ENCODE measurements at places on chromosomes 1 and 21.

GRCh38 chr1:1937549-1938275, 18.6 kb upstream of the TMEM52 start:
- no peak for DNase-seq

GRCh38 chr1:38941093-38941492, 537 bp downstream of the RHBDL2 start:
- DNase-seq, result no peak

GRCh38 chr1:44060830-44061267, 29.6 kb upstream of the SLC6A9 start:
- no peak for DNase-seq

DNA sequence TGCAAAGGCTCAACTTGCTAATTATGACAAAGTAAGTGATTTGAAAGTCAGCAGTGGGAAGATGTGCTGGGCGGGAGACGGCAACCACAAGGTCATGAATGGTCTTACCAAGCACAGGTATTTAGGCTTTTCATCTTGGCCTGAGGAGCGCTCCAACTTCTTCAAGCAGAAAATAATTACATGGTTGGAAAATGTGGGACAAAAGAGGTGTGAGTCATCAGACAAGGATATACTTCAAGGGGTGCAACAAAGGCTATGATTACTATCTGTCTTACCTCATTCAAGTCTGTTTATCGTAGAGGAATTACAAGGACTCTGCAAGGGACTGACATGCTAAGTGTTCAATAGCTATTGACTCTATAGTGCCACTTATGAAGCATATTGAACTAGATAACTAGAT, 2005.7 kb downstream of the MRPL39 start:
- no peak for DNase-seq

DNA sequence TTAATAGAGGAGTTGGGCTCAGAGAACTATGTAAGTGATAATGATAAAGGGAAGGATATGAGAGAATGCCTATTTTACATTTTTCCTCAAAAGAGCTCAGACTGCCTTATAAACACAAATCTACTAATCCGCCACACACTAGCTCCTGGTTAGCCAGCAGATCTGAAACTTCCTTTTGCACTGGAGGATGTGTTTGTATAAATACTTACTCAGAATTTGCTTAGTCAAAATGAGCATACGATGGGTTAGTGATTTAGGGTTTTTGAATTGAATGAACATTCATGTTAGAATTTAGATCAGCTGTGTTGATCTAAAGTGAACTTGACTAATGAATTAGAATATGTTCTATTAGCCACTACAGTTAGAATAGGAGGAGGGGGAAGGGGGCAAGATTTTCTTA, 9.1 kb upstream of the IER5 start:
- no peak for DNase-seq

DNA sequence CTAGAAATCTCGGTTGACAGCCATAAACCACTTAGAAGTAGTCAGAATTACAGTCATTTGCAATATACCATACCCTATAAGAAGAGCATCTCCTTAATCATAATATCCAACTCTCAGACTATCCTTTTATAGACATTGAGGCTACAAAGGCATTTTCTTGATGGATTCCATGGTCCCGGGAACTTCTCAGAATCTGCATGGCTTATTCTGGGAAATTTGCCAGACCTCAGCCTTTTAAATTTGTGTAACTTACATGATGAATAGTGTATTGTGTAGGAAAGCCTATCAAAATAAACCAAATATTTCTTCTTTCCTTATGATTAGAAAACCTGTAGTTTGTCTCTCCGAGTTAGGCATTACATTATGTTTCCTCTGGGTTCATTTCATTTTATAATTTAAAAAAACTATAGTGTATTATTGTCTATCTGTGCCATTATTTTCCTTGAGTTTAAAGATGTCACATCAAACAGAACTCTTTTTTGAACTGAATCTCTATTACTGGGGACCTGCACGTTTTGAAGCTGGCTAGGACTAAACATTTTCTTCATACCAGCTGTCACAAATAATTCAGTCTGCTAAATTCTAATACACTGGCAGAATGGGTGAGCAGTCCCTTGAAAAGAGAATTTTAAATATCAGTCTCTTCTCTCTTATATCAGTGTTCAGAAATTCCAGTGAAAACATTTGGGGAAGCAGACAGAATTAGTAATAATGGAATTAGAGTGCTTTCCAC, 102.9 kb downstream of the GABPA start:
- DNase-seq, result no peak

DNA sequence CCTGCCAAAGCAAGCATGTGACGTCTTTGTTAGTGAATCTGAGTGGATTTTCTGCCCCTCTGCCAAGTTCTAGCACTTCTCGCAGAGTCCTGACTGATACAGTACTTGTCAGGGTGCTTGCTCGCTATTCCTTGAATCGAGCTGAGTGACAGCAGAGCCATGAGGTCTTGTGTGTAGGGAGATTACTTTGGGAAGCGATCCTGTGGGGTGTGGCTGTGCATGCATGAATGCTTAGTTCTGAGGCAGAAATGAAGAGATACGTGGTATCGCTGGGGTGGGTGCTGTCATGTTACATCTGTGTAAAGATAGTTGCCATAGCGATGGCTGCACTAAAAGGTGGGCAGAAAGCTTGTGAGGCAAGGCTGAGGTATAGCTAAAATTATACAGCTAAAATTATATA, 19.3 kb upstream of the DNAJC28 start:
- no peak for DNase-seq
